ENCODE measurements at places on chromosomes 7 and 10. TPM values are rescaled to one million over a fixed set of nuclear protein-coding genes. Genes with fewer than 3 reads are reported as not detected.

Gene SDHAF3
- total RNA-seq: 10.1 TPM

Gene PRTFDC1
- total RNA-seq: 14.4 TPM

Gene SPDYE6
- total RNA-seq: not detected

Gene GBX1
- not detected for total RNA-seq

Gene FAM25C
- total RNA-seq: not detected

Gene ANKRD30A
- not detected for total RNA-seq

Gene TNKS2
- 60.4 TPM for total RNA-seq

Gene DYNC1I1
- total RNA-seq: 11.0 TPM

Gene CDK14
- 96.5 TPM for total RNA-seq

Gene MCM10
- 5.0 TPM for total RNA-seq

Gene RNLS
- 4.4 TPM for total RNA-seq

Gene CUEDC2
- 104 TPM for total RNA-seq

Gene TMEM178B
- 49.8 TPM for total RNA-seq
